ENCODE measurements at places on chromosomes 7 and 10.

DNA sequence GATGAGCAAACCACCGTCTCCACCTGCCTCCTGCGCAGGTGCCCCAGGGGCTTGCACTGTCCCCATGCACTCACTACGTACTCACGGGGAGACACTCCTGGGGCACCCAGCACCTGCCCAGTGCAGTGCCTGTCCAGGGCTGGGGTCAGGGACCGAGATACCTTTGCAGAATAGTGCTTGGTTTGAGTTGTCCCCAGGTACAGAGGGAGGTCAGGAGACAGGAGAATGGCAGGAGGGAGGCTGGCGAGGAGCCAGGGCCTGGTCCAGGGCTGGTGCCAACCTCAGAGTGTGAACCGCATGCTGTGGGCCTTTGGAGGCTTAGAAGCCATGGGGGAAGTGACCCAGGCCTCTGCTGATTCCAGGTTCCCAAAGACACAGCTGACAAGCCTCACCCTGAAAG is 110.1 kb upstream of the GPR26 start:
- no peak overlapping the region for H3K27ac ChIP-seq
- DNase-seq = no peak
- H3K27me3 ChIP-seq = no peaks in the 10 kb centered on the region
- no peaks in the 10 kb centered on the region for H3K36me3 ChIP-seq

GRCh38 chr7:84697506-84697905 is 489.4 kb downstream of the SEMA3D start:
- no peaks in the 10 kb centered on the region for H3K4me1 ChIP-seq
- H3K36me3 ChIP-seq = no peaks in the 10 kb centered on the region
- H3K27ac ChIP-seq = no peak overlapping the region
- H3K4me3 ChIP-seq = no peak overlapping the region
- H3K27me3 ChIP-seq = no peaks in the 10 kb centered on the region

GRCh38 chr10:96276831-96277230 is 5.5 kb upstream of the BLNK start:
- no peak overlapping the region for H3K27ac ChIP-seq
- DNase-seq = no peak
- H3K4me3 ChIP-seq = no peak overlapping the region
- H3K36me3 ChIP-seq = no peaks in the 10 kb centered on the region

- H3K36me3 ChIP-seq = no peaks in the 10 kb centered on the region
- DNase-seq = no peak
- H3K4me3 ChIP-seq = no peak overlapping the region
These were observed 51.0 kb downstream of the TCF7L2 start for GRCh38 chr10:113000876-113001598.

DNA sequence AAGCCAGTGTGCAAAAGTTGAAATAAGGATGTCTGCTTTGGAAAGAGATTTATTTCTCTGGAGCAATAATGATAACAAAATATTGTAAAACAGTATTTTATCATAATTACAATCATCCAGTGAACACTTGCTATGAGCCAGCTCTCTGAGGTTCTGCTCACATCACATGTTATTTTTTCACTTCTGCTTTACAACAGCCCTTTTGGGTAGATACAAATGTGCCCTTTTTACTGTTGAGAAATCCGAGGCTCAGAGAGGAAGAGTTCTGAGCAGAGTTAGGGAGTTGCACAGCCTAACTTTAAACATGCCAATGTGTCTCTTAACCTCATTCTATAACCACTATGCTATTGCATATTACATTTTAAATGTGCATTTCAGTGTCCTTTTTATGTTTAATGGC is 232.6 kb upstream of the CDC14C start:
- no peak overlapping the region for H3K27ac ChIP-seq
- H3K4me3 ChIP-seq = no peak overlapping the region
- no peaks in the 10 kb centered on the region for H3K4me1 ChIP-seq
- no peaks in the 10 kb centered on the region for H3K27me3 ChIP-seq
- no peak for DNase-seq

- H3K36me3 ChIP-seq = no peaks in the 10 kb centered on the region
- DNase-seq = no peak
- no peak overlapping the region for H3K27ac ChIP-seq
- H3K4me1 ChIP-seq = no peaks in the 10 kb centered on the region
- H3K27me3 ChIP-seq = no peaks in the 10 kb centered on the region
These were observed 11.1 kb upstream of the TCF7L2 start for GRCh38 chr10:112938808-112939482.

DNA sequence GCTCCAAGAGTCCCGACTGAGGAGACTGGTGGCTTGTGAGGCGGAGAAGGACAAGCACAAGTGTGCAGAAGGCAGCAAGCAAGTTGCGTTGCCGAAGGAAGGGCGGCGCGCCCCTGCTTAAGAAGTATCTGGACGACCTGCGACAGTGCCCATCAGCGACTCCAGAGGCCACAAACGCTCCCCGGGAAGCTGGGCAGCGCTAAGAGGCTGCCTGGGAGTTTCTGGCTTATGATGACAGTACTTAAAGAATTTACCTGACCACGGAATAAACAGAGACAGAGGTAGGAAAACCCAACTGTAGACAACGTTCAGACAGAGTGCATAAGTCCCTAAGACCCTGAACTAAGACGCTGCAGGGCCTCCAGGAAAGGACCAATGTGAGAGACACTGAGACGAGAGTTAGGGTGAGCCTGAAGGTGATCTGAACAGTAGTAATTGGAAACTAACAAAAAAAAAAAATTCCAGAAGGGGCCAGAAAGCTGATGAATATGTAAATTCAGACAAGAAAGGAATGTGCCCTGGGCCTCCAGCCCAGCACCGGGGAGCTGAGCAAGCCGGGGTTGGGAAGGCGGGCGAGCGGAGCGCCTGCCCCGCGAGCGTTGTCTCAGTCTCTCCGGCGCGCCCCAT is 1.0 kb downstream of the OSBPL3 start:
- no peak for DNase-seq
- peak overlapping the region; percentile 90 for H3K4me3 ChIP-seq
- H3K4me1 ChIP-seq = no peaks in the 10 kb centered on the region
- no peak overlapping the region for H3K27ac ChIP-seq

GRCh38 chr10:91935886-91936285 is 12.3 kb downstream of the BTAF1 start:
- no peaks in the 10 kb centered on the region for H3K27me3 ChIP-seq
- peaks cover 2% of the 10 kb centered on the region for H3K36me3 ChIP-seq
- no peak for DNase-seq

- DNase-seq = no peak
- no peaks in the 10 kb centered on the region for H3K27me3 ChIP-seq
These were observed 30.4 kb downstream of the TMEM270 start for GRCh38 chr7:73891178-73891885.

GRCh38 chr10:70992436-70992835 is 104.1 kb upstream of the PCBD1 start:
- H3K36me3 ChIP-seq = no peaks in the 10 kb centered on the region
- H3K4me3 ChIP-seq = no peak overlapping the region
- no peak overlapping the region for H3K27ac ChIP-seq
- no peak for DNase-seq
- H3K4me1 ChIP-seq = no peaks in the 10 kb centered on the region
- no peaks in the 10 kb centered on the region for H3K27me3 ChIP-seq

DNA sequence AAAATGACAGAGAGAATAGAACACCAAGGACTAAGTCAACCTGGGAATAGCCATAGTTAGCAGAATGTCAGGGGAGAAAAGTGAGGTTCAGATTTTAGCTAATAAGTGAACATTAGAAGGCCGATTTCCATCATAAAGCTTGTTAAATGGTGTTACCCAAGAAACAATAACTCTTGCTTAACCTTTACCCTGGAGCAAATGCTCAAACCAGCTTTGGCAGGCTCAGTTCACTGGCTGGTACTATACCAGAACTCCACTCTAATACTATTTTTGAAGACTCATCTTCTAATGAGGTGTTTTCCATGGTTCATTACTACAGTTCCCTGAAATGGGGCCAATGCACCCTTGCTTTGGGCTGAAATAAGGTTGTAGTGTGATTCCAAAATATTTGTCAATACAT is 61.3 kb downstream of the RNLS start:
- no peaks in the 10 kb centered on the region for H3K36me3 ChIP-seq
- H3K4me3 ChIP-seq = no peak overlapping the region
- no peaks in the 10 kb centered on the region for H3K4me1 ChIP-seq
- H3K27ac ChIP-seq = no peak overlapping the region

DNA sequence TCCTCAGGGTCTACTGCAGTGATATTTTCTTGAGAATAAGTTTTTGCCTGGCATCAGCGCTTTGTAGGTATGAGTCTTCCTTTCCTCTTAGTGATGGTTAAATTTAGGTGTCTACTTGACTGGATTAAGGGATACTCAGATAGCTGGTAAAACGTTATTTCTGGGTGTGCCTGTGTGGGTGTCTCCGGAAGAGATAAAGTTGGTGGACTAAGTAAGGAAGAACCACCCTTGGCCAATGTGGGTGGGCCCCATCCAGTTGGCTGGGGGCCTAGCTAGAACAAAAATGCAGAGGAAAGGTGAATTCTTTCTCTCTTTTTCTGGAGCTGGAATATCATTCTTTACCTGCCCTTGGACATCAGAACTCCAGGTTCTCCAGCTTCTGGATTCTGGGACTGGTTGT is 138.8 kb downstream of the ADCYAP1R1 start:
- no peaks in the 10 kb centered on the region for H3K4me1 ChIP-seq
- H3K27ac ChIP-seq = no peak overlapping the region
- H3K36me3 ChIP-seq = no peaks in the 10 kb centered on the region
- no peaks in the 10 kb centered on the region for H3K27me3 ChIP-seq
- H3K4me3 ChIP-seq = no peak overlapping the region

DNA sequence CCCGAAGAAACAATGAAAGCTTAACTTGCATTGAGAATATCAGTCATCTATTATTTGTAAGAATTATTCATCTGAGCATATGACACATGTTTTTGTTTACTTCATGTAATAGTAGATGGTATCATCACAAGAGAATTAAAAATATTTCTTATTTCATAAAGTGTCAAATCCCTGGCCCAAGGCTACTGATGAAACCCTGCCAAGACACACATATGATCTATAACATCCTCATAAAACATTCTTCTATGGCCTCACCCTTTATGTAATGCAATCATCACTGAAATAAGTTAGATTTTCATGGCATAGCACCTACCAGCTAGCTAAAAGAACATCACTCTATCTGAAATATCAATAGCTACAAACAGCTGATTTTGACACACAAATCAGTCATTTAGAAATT is 385.6 kb upstream of the PHF14 start:
- no peaks in the 10 kb centered on the region for H3K27me3 ChIP-seq
- no peak for DNase-seq
- no peak overlapping the region for H3K4me3 ChIP-seq
- no peak overlapping the region for H3K27ac ChIP-seq
- no peaks in the 10 kb centered on the region for H3K4me1 ChIP-seq

GRCh38 chr7:14834456-14834855 is 68.1 kb downstream of the DGKB start:
- no peaks in the 10 kb centered on the region for H3K4me1 ChIP-seq
- no peak overlapping the region for H3K4me3 ChIP-seq
- H3K36me3 ChIP-seq = no peaks in the 10 kb centered on the region
- H3K27me3 ChIP-seq = no peaks in the 10 kb centered on the region

DNA sequence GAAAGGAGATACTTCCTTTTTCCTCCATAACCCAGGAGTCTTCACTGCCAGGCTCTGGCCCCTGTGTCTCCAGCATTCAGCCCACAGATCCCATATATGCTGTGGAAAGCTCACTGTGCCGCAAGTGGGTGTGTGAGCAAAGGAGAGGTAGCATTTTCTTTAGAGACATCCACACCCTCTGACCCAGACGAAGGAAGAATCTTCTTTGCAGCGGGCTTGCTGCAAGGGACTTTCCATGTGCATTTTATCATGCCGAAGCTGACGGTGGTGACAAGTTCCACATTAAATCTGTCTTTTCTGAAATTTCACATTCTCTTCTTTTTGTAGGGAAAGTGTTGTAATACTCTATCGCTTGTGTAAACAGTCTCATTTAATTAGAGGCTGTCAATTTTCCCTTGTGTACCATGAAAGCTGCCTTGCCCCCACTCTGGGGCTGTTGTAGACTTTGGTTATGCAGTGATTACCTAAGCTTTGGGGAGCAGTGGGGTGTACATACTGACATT is 409.5 kb downstream of the SUGCT start:
- H3K27me3 ChIP-seq = no peaks in the 10 kb centered on the region
- H3K36me3 ChIP-seq = no peaks in the 10 kb centered on the region
- no peak for DNase-seq
- peaks cover 1% of the 10 kb centered on the region for H3K4me1 ChIP-seq

GRCh38 chr7:74514131-74514591 is 60.5 kb downstream of the GTF2IRD1 start:
- no peak for DNase-seq
- no peaks in the 10 kb centered on the region for H3K4me1 ChIP-seq

DNA sequence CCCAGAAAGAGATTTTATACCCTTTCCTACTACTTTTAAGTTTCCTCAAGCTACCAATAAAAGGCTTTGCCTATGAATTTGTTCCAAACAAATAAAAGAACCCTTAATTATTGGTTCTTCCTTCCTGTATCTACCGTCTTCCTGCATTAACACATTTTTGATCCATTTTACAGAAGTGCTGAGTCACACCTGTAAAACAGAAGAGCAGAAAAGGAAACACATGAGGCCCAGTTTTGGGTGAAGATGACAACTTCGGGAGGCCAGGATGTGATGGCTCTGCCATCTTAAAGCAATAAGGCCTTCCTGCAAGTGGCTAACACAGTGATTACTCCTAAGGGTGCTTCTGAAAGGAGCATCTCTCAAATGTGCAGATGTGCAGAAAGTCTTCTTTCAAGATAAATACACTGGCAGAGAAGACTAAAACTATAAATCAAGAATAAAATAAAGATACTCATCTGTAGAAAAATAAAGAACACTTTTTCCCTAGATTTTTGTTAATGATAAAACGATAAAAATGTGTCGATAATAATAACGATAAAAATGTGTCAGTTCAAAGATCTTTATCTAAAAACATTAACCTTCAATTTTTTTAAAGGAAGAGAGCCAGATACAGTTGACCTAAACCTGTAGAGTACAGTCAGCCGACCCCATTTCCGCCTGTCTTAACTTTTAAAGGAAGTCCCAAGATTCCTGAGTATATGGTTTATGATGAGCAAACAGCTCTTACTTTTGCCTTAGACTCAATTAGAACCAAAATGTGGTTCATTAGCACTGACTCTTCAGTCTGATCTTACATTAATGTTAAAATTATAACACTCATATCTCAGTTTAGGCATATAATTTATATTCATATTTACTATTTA is 108.6 kb downstream of the UBE2H start:
- H3K4me1 ChIP-seq = peaks cover 14% of the 10 kb centered on the region
- no peak overlapping the region for H3K4me3 ChIP-seq
- no peaks in the 10 kb centered on the region for H3K27me3 ChIP-seq
- no peaks in the 10 kb centered on the region for H3K36me3 ChIP-seq
- no peak for DNase-seq

- H3K27ac ChIP-seq = no peak overlapping the region
- DNase-seq = no peak
- no peaks in the 10 kb centered on the region for H3K36me3 ChIP-seq
- no peaks in the 10 kb centered on the region for H3K27me3 ChIP-seq
- H3K4me1 ChIP-seq = no peaks in the 10 kb centered on the region
- H3K4me3 ChIP-seq = no peak overlapping the region
These were observed 4.5 kb upstream of the LRRC4 start for GRCh38 chr7:128035712-128036111.

DNA sequence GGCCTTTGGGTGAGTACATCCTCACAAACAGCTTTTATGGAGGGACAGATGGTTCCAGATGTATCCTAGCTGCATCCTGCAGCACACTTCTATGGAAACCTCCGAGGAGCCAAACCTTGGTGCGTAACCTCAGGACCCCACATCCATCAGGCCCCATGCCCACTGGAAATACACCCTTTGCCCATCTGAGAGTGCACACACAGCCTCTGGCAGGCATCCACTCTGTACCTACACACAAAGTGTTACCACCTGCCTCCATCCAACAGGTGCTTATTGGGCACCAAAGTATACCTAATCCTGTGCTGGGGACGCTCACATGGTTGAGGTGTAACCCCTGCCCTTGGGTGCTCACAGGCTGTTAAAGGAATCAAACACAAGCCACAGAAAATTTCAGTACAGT is 117.9 kb downstream of the ADCY1 start:
- no peaks in the 10 kb centered on the region for H3K4me1 ChIP-seq
- no peak overlapping the region for H3K4me3 ChIP-seq
- H3K27ac ChIP-seq = no peak overlapping the region
- no peaks in the 10 kb centered on the region for H3K36me3 ChIP-seq
- H3K27me3 ChIP-seq = no peaks in the 10 kb centered on the region
- no peak for DNase-seq
